ENCODE measurements at places on chromosomes 7 and 10.

- DNase-seq, result no peak
Observed at GRCh38 chr10:92413519-92413918, 122.6 kb downstream of the MARCHF5 start.

DNA sequence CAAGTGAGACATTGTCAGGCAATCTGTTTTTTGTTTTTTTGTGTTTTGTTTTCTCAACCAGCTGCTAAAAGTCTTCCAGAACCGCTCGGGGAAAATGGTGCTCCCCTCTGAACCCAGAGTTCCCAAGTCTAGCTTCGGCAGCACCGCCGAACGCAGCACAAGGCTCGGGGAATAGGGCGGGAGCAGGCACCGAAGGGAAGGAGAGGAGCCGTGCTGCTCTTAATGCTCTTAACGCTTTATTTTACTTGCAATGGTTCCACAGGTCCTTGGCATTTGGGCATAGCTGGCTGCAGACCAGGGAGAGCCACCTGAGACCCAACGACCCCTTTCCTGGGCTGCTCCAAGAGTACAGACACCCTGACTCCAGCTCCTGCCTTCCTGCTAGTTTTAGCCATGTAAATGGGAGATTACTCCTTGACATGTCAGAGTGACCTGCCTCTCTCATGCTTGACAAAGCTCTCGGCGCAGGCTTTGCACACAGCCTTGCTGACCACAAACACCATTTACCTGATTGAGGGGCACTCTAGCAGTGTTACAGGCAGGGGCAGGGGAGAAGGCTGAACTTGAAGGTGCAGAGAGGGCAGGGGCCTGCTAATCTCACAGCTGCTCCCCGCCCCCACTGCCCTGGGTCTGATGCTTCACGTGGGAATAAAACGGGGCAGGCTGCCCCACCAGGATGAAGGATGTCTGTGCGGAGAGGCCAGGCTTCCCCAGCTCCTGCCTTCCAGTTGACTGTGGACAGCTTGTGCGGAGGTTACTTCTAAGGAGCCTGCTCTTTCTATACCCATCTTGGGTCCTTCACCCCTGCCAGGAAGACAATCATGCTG lies 58.6 kb upstream of the EFCAB10 start:
- DNase-seq, result no peak

DNA sequence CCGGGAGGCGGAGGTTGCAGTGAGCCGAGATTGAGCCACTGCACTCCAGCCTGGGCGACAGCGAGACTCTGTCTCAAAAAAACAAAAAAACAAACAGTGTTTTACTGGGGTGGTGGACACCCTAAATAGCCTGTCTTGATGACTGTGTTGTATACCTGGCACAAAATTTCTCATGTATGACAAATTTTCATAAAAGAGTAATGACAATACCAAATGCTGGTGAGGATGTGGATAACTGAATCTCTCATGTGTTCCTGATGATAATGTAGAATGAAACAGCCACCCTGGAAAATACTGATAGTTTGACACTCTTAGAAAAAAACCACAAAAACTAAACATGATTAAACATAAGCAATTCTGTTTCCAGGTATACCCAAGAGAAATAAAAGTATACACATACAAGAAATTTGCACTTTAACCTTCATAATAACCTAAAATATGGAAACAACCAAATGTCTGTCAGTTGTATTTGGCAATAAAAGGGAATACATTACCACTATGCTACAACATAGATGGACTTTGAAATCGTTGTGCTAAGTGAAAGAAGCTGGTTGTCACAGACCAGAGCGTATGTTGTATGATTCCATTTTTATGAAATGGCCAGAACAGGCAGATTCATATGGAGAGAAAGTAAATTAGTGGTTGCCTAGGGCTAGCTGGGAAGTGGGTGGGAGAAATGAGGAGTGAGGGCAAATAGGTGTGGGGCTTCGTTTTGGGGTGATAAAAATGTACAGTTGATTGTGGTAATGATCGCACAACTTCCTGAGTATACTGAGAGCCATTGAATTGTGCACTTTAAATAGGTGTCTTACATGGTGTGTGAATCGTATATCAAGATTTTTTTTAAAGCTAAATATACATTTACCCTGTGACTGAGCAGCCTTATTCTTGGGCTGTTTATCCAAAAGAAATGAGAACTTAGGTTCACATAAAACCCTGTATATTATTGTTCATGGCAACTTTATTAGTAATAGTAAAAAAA lies 12.5 kb downstream of the WDR37 start:
- no peak for DNase-seq

DNA sequence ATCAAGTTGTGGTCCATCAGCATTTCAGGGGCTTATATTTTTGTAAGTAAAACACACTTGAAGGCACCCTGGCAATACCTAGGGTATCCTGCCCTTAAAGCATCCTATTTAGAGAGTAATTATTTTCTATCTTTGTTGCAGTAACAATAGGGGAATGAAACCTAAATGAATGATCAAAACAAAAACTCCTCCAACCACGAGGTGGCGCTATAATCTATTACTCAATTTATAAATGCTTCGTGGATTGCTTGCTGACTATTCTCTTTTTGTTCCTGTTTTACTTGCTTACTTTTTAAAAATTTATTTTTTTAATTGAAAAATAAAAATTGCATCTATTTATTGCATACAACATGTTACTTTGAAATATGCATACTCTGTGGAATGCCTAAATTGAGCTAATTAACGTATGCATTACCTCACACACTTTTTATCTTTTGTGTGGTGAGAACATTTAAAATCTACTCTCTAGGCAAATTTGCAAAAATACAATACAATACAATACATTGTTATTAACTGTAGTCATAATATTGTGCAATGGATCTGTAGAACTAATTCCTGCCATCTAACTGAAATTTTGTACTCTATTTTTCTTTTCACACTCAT lies 147.7 kb upstream of the BMPER start:
- peak; percentile 33 for DNase-seq

DNA sequence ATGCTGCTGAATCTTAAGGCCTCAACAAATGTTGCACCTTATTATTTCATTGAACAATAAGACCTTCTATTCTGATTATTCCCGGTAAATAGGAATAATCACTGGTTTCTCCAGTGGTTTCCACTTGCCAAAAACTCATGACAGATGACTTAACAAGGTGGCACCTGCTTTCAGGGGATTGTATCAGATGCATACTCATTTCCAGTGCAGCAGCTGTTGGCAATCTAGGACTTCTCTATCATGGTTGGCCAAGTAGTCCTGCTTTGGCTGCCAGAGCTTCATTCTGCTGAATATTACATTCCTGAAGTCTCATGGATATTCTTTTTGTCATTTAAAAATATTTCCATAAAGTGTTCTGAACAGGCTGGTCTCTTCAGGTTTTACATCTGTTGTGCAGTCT lies 193.3 kb downstream of the ADK start:
- no peak for DNase-seq

- DNase-seq, result no peak
Observed at GRCh38 chr10:133567609-133568286, 2.4 kb upstream of the SYCE1 start.

DNA sequence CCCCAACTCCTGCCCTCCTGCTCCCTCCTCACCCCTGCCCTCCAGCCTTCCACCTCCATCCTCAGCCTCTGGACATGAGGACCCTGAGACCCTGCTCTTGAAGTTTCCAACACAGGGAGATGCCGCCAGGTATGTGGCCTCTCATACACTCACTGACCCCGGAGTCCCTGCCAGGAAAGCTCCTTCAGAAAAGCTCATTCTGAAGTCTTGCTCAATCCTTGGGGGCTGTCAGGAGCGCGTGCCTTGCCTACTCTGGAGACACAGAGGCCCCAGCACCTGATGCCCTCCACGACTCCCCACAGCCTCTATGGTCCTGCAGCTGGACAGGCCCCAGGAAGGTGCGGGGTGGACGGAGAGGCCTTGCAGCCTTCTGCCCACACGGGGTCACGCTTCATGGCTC lies 11.0 kb downstream of the NUDT1 start:
- DNase-seq, result no peak

GRCh38 chr10:43939939-43940820 lies 291.5 kb upstream of the ZNF32 start:
- no peak for DNase-seq
